ENCODE measurements at places on chromosomes 11 and 22. TPM values are rescaled to one million over a fixed set of nuclear protein-coding genes. Genes with fewer than 3 reads are reported as not detected.

Gene MTFP1
- total RNA-seq = 11.4 TPM

Gene CHKA
- total RNA-seq = 8.3 TPM

Gene ZNF214
- 4.4 TPM for total RNA-seq

Gene SLC16A8
- 0.15 TPM for total RNA-seq

Gene FGF4
- not detected for total RNA-seq

Gene FADS1
- 50.9 TPM for total RNA-seq

Gene SCGB1D2
- not detected for total RNA-seq

Gene LBHD1
- 0.82 TPM for total RNA-seq

Gene KCNJ5
- 0.12 TPM for total RNA-seq

Gene CYP2D6
- 0.12 TPM for total RNA-seq

Gene FIBIN
- total RNA-seq = 61.7 TPM

Gene DMC1
- total RNA-seq = 1.1 TPM

Gene TSPAN18
- 0.70 TPM for total RNA-seq

Gene SLC17A6
- not detected for total RNA-seq

Gene BCO2
- total RNA-seq = 1.3 TPM

Gene WNT7B
- total RNA-seq = not detected

Gene OR6A2
- 0.15 TPM for total RNA-seq

Gene KRTAP5-9
- total RNA-seq = not detected

Gene TRIM66
- 5.1 TPM for total RNA-seq

Gene VWCE
- total RNA-seq = 3.3 TPM

Gene UFD1
- total RNA-seq = 56.6 TPM

Gene RTN4R
- total RNA-seq = 0.23 TPM

Gene SLC22A8
- not detected for total RNA-seq
